Activated T-helper 1 cell treated with anti-CD3 and anti-CD28 coated beads, Interleukin-12 subunit alpha, Interleukin-12 subunit beta, Interleukin-2, Interleukin-4 antibody, amounts not matched to agents 30 ng/mL and 10 ng/mL and 1 ng/mL, durations not matched to agents 14 hours and 24 hours and 36 hours (primary cell): ENCODE measurements at places on chromosomes 16 and 17. TPM values are rescaled to one million over a fixed set of nuclear protein-coding genes. Genes with fewer than 3 reads are reported as not detected.
A peak's percentile ranks its signal among the peaks of the same experiment; 100 is the strongest.

GRCh38 chr17:2695243-2695960, 16.2 kb downstream of the CLUH start:
- no peak for DNase-seq

- DNase-seq = no peak
These were observed 107.6 kb upstream of the HLF start for GRCh38 chr17:55157165-55157564.

The PVALEF gene
- not detected in 2 replicates for total RNA-seq

The KRTAP9-4 gene
- not detected in 2 replicates for total RNA-seq

GRCh38 chr17:32877164-32877764, 340 bp upstream of the MYO1D start:
- DNase-seq = peak; percentile 92

- no peak for DNase-seq
These were observed 13.1 kb downstream of the SPOP start for GRCh38 chr17:49664706-49665211.

GRCh38 chr17:5431949-5432556, 6.9 kb downstream of the C1QBP start:
- no peak for DNase-seq

The PYY gene
- total RNA-seq = 0.36 TPM in 1 of 2 replicates, not detected in the other

The GAS7 gene
- total RNA-seq = 0.16 and 0.17 TPM in 2 replicates

- DNase-seq = no peak
These were observed 13.5 kb upstream of the ITGB3 start for GRCh38 chr17:47239967-47240651.

The MAPT gene
- total RNA-seq = 0.64 and 1.1 TPM in 2 replicates

The RNF112 gene
- not detected in 2 replicates for total RNA-seq

- DNase-seq = no peak
These were observed 2.9 kb downstream of the TK1 start for GRCh38 chr17:78183916-78184315.

The TNP2 gene
- not detected in 2 replicates for total RNA-seq

DNA sequence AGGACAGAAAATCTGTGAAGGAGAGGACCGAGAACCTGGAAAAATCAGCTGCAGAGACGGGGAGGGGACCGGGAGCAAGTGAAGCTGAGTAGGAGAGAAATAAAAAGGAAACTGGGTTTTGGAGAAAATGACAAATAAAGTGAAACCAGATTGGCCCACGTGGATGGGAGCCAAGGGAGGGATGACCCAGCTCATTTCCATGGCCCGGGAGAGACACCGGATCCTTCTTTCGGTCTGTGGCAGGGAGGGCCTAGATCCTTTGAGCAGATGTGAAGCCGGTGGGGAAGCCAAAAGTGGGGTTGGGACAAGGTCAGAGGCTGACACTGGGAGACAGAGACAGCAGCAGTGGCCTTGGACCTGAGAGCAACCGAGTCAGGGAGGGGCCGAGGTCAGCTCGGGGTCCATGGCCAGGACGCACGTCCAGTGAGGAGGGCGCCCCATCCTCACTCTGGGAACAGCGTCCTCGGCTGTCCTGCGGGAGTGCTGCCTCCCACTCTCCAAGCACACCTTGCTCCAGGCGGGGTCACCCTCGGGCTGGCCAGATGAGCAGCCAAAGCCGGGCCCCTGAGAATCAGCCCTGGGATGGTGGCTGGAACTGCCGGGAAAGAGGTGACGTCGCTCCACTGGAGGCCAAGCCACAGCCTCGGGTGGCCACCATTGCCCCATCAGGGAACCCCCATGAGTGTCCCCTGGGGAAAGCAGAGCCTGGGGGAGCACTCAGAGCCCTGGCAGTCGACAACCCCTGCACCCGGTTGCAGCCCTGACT, 50.8 kb upstream of the CDR2 start:
- DNase-seq = no peak

DNA sequence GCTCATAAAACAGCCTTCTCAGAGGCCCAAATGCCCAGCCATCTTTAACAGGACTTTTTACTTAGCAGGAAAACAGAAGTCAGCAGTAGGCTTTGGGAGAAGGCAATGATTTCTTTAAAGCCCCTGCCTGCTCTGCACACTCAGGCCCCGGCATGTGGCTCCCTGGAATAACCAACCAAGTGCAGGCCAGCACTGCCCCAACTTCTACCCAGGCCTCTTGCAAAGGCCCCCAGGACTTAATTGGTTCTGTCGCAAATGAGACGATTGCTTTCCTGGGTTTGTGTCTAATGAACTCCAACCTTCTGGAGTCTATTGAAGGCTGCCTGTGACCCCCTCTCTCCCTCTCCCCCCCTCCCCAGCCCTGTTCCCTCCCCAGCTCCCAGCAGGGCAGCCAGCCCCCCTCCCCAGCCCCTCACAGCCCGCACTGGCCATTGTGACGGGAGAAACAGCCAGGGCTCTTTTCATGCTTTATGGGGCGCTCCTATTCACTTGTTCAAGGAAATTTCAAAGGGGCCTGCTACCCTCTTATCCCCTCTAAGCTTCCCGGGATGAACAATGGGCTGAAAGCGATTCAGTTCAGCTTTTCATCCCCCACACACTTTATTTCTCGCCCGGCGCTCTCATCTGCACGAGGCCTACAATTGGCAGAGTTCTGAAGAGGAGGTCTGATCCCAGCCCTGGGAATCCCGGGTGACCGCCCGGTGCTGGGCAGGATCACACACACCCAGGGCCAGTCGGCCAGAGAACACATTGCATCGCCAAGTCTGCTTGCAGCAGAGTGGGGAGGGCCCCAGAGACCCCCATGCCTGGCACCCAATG, 15.5 kb downstream of the AXIN2 start:
- no peak for DNase-seq

The CCDC154 gene
- total RNA-seq = 0.44 and 2.0 TPM in 2 replicates

The ATP1B2 gene
- total RNA-seq = 0.54 TPM in 2 replicates

The TBC1D3B gene
- total RNA-seq = 7.1 and 9.1 TPM in 2 replicates

GRCh38 chr17:7380321-7380720, 568 bp upstream of the TNK1 start:
- DNase-seq = no peak

GRCh38 chr17:30788918-30789317, 35.6 kb downstream of the CRLF3 start:
- DNase-seq = no peak

- DNase-seq = no peak
These were observed 90.6 kb upstream of the CDH5 start for GRCh38 chr16:66275775-66276428.

DNA sequence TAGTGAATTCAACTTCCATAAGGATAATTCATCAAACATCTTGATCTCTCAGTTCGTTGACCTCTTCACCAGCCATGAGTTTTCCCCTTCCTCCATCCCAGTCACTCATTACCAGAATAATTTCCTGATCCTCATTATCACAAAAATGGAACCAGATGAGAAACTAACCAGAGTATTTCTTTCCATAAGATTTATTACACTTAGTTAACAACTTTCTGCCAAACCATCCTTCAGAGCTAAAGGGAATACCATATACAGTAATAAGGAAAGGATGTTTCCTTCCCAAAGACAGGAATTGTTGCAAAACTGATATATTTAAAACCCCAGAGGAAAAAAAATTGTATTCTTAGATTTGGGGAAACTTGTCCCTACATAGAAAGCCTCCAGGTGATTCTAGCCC, 8.6 kb downstream of the KRTAP29-1 start:
- no peak for DNase-seq

DNA sequence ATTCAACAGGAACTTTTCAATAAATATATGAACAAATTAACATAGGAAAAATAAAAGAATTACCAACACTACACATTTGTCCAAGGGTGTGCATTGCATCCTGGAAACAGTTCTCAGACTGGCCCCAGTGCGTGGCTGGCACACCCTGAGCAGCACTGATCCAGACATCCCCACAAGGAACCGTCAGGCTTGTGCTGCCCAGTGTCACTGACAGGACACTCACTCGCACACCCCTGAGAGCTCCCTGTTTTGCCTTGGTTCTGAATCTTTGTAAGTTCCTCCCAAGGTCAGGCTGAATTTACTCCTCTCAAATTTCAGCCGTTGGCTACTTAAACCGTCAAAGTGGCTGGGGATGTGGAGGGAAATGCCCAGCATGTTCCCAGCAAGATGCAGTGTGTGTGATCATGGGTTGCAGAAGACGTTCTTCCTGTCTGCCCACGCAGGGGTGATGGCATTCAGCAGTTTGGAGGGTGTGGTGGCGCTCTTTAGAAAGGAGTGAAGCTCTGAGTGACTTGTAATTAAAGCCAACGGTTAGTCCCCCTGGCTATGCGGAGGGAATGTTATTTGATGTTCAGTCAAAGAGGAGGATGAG, 1.7 kb downstream of the MT2A start:
- DNase-seq = peak; percentile 60

- no peak for DNase-seq
These were observed 729 bp downstream of the DDX28 start for GRCh38 chr16:68022278-68022727.

DNA sequence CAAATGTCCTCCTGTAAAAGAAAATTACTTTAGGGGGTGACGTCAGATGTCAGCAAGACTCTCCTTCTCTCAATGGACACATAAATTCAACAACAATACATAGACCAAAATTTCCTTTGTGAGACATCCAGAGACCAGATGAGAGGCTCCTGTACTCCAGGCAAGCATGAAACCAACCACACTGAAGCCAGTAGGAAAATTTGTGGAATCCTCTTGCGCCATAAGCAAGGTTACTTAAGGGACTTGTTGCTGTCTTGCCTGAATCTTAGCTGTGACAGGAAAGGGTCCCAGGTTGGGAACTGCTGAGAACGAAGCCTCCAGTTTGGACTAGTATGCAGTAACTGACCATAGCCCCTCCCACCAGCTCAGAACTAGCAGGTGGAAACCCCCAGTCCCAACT, 56.0 kb downstream of the CEP112 start:
- no peak for DNase-seq

GRCh38 chr17:20087538-20088250, 78.5 kb downstream of the SPECC1 start:
- DNase-seq = no peak
